ENCODE measurements at places on chromosomes 1 and 21. TPM values are rescaled to one million over a fixed set of nuclear protein-coding genes. Genes with fewer than 3 reads are reported as not detected.

The ATAD3B gene
- total RNA-seq: 12.8 TPM

The S100A4 gene
- total RNA-seq: 237 TPM

The HTR1D gene
- not detected for total RNA-seq

The HSF2BP gene
- total RNA-seq: 1.7 TPM

The LCE2B gene
- total RNA-seq: not detected

The ADORA3 gene
- total RNA-seq: not detected

The NEGR1 gene
- 22.2 TPM for total RNA-seq

The S100A9 gene
- total RNA-seq: 0.28 TPM

The ROR1 gene
- total RNA-seq: 12.8 TPM

The TP73 gene
- not detected for total RNA-seq

The TIE1 gene
- total RNA-seq: 0.14 TPM

The LCE3E gene
- not detected for total RNA-seq

The C1QA gene
- total RNA-seq: not detected

The PTPN7 gene
- not detected for total RNA-seq

The CHD5 gene
- under 0.01 TPM for total RNA-seq

The RUSC1 gene
- 5.7 TPM for total RNA-seq

Data from smooth muscle cell of bladder (primary cell).